ENCODE measurements at places on chromosomes 3 and 15. TPM values are rescaled to one million over a fixed set of nuclear protein-coding genes. Genes with fewer than 3 reads are reported as not detected.
A peak's percentile ranks its signal among the peaks of the same experiment; 100 is the strongest.

C2CD4A gene
- not detected for total RNA-seq

SCAANT1 gene
- not detected for total RNA-seq

GRCh38 chr15:62391641-62392262 lies 226.7 kb upstream of the C2CD4B start:
- peak; percentile 34 for DNase-seq

DNA sequence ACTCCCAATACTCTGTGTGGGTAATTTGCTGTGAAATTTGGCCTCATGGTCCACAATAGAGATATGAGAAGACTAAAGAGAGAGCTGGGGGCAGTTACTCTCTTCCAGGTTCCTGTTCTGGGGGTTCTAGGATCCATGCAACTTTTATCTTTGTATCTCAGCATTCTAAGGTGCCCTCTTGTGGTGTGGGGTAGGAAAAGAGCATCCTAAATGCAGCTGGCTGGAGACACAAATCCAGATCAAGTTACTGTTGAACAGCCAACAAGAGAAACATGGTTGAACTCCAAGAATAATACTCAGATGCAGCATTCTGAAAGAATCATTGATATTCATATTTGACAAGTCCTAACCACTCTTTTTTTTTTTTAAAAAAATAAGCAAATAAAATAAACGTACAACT lies 238.2 kb downstream of the GREM1 start:
- DNase-seq: peak; percentile 95

DNA sequence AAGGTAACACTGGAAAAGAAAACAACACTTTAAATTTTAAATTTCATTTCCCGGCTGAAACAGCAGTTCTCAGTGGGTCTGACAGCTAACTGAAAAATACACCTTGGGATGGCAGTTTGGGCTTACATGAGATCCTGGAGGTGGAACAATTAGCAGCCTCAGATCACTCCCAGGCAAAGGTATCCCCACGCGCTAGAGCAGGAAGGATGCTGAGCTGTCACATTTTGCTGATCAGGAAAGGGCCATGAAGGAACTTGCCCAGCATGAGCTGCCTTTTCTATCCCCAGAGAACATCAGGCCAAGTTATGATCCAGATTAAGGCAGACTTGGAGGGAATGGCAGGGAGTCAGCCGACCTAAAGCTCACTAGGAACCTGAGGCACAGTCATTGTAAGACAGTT lies 204.8 kb upstream of the SLC2A2 start:
- no peak for DNase-seq

DNA sequence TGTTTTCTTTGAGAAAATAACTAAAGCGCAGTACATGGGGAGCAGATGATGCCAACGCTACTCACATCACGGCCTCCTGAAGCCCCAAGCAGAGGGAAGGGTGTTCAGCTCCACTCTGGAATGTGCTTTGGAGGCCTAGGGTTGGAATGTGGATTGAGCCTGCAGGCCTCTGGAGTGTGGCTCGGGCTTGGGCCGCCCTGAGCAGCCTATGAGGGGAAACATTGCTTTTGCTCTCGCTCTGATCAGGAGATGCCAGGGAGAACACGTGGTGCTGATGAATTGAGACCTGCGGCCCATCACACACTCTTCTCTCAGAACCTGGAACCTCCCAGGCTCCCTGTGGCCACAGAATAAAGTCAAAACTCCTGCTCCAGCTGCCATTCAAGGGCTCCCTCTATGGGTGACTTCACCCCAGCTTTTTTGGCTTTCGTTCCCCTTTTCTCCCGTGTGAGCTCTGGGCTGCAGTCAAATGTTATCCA lies 23.3 kb downstream of the CCDC13 start:
- no peak for DNase-seq

GRCh38 chr3:40557575-40558161 lies 32.9 kb downstream of the ZNF621 start:
- DNase-seq: no peak

- no peak for DNase-seq
Observed at GRCh38 chr15:93469994-93470393, 381.0 kb upstream of the RGMA start.

GRCh38 chr3:125189378-125190165 lies 23.0 kb downstream of the SLC12A8 start:
- no peak for DNase-seq

- no peak for DNase-seq
Observed at GRCh38 chr15:97401195-97401594, 559.3 kb upstream of the ARRDC4 start.

DNA sequence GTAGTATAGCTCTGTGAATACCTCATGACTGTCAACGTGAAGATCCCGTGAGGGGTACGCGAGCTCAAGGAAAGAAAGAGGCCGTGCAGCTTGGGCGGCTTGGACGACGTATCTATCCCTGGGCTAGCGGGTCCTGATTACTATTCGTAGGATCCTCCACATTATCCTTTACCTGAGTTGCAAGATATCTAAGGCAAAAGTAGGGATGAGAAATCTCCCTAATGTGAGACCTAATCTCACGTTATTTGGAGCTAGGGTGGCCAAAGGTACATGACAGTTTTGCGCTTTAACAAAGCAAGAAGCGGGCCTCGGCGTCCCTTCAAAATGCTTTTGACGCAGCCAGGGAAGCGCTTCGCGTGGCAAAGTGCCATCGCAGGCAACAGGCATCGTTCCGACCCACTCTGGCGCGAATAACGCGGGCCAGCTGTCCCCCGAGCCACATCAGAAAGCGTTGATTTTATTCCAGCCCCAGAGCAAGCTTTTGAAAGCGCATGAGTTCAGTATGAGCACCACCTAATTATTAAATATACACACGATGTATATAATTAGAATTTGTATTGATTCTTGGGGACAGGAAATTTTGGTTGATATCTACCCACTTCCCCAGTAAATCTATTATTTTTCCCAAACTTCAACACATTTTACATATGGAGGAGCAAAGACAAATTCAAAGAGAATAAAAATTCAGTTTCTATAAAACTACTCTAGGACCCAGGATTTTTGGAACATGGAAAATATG lies 2.5 kb upstream of the EOMES start:
- DNase-seq: no peak

DNA sequence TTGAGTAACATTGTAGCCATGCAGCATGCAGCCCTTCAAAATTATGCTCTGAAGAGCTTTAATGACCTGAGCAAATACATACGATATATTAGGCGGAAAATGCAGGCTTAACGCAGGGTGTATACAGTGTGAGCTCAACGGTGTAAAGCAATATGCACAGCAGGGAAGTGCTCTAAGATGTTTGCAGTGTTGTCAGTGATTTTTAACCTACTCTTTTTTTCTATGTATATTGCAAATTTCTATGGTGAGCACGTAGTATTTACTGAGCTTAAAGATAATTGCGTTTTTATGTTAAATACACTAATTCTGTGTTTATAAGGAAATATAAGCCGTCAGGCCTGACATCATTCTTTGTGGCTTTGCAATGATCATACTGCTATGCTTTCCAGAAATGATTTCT lies 42.1 kb downstream of the DGKG start:
- DNase-seq: no peak
